ENCODE measurements at places on chromosomes 7 and 10.
A peak's percentile ranks its signal among the peaks of the same experiment; 100 is the strongest.

DNA sequence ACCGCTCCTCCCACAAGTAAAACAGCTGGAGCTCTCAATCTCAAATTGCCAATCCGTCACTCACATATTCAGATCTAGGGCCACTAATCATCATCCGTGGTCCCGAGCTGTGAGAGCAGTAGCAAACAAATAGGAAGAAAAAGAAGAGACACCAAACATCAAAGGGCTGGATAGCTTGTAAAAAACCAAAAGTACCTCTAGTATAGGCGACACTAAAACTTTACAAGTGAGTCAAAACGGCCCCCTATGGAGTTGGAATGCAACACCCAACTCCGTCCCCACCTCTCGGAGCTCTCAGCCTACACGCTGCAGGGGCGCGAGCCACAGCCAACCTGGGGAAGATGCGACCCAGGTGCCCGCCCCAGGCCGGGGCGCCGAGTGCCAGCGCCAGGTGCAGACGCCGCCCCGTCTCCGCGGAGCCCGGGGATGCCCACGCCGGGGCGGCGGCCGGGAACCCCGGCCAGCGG, 581 bp downstream of the FAM3C start:
- peak; percentile 34 for DNase-seq

DNA sequence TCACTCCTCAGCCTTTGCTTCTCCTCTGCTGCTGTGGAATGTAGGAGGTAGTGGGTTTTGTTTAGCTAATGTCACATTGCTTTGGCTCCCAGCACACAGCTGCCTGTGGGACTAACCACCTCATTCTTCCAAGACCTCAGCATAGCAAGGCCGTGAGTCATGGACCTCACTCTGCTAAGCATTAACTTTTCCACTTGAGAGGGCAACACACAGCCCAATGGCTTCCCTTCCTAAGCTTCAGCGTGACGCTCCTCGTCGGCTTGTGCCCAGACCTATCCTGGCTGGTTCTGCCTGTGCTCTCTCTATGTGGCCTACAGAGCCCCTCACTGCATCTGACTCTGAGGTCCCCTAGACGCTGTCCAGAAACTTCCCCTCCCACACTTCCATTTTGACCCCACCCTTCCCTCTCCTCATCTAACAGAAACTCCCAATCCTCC, 23.3 kb downstream of the MYOF start:
- DNase-seq: no peak

DNA sequence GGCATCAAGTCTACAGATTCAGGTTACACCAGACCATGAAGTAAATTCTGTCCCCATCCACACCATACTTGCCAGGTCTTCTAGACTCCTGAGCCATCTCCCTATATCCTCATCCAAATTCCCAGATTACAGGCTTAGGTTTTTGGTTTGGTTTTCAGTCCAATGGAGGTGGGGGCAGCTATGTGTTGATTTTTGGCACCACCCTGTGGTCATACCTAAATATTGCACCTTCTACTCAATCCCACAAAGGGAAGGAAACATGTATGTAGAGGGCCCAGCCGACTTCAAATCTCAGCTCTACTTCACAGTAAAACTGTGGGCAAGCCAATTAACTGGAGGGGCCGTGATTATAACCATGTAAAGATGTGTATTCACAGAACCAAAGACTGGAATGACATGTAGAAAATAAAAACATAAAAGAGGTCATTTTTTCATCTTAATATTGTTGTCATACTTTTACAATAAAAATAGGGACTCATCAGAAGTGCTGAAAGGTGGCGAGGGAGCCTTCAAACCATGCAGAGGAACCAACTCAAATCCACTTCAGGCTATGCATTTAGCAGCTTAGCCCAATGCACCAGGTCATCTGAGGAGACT, 19.8 kb downstream of the ERCC6 start:
- peak; percentile 13 for DNase-seq

- no peak for DNase-seq
These were observed 444.3 kb downstream of the AUTS2 start for GRCh38 chr7:70042533-70042932.

GRCh38 chr7:91165006-91165845, 99.0 kb upstream of the FZD1 start:
- no peak for DNase-seq

DNA sequence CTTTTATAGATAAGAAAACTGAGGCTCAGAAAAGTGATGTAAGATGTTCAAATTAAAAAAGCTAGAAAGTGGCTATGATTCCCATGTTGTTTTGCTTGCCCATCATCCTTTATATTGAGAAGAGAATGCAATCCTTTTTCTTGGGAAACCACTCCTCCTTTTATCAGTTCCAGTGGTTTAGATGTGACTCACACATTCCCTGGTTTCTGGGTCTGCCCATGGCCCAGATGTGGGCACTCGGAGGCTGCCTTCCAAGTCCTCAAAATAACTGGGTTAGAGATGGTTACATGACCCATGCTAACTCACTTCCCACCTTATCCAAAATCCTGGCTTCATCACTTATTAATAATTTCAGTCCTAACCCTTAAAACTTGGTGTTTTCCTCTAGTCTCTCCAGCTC, 550.0 kb downstream of the MDFIC start:
- no peak for DNase-seq
